Activated T-helper 2 cell treated with anti-CD3 and anti-CD28 coated beads, Interferon-gamma antibody, Interleukin-2, Interleukin-4, amounts not matched to agents 10 μg/mL and 5 μg/mL and 100 μg/mL, durations not matched to agents 14 hours and 24 hours and 36 hours (primary cell): ENCODE measurements at places on chromosomes 6 and 20.
A peak's percentile ranks its signal among the peaks of the same experiment; 100 is the strongest.

DNA sequence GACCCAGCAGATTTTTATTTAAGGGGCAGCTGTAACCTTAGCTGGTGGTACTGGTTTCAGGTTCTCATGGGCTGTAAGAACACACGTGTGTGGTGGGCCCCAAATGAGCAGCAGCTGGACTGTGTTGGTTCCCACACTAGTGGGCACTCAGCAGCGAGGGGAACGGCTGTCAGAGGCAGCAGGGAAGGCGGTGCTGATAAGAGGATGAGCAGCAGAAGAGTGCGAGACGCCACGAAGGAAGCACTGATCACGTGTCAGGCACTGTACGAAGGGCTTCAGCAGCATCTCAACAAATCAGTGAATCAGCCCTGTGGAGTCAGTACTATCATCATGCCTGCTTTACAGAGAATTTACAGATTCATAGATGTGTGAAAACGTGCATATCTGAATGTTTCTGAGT lies 41.0 kb upstream of the EMILIN3 start:
- no peak for DNase-seq

DNA sequence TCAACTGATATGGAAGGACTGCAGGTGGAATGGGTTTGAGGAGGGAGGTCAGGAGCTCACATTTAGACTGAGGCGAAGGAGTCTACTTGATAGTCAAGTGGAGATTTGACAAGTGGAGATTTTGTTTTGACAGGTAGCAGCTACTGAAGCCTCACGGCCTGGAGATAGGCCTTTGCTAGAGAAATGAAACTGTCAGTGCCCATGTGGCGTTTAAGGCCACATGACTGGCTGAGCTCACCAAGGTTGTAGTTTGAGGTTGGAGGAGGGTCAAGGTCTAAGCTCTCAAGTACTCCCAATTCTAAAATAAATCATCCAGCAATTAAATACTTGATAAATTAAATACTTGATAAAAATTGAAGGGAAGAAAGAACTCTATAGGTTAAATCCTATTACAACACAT lies 80.1 kb upstream of the C6orf118 start:
- no peak for DNase-seq

DNA sequence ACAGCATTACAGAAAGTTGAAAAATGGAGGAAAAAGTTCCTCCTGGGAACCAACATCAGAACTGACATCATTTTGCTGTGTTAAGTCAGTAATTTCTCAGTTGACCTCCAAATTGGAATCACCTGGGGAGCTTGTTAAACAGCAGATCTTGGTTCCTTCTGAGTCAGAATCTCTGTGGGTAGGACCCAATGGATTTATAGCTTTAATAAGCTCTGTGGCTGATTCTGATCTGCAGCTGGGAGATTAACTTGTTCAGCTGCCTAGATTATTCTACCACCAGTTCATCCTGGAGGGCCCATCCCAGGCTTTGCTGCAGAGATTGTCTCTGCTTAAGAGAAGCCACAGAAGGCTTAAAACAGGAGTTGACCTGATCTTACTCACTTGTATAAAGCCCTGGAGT lies 90.7 kb upstream of the POPDC3 start:
- no peak for DNase-seq

- no peak for DNase-seq
These were observed 2.5 kb downstream of the OVOL2 start for GRCh38 chr20:18055261-18055660.

GRCh38 chr6:158040804-158041347 lies 59.2 kb downstream of the SYNJ2 start:
- no peak for DNase-seq

- no peak for DNase-seq
These were observed 191.6 kb downstream of the DST start for GRCh38 chr6:56450882-56451739.

DNA sequence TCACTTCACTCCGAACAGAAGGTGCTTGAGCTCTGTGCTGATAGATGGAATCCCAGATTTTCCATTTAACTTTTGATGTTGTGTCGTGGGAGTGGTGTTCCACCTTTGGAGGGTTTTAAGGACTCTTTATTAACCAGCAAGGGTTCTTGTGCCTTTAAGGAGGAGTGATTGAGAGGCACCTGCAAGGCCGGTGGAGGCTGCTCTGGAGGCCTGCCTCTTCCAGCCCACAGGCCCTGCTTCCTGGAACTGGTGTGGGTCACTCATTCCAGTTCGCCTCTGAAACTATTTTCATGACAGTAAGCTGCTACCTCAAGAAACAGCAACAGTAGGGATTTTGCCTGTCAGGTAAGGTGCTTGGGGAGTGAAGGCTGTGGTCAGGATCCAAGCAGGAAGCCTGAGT lies 58.8 kb upstream of the APCDD1L start:
- no peak for DNase-seq

DNA sequence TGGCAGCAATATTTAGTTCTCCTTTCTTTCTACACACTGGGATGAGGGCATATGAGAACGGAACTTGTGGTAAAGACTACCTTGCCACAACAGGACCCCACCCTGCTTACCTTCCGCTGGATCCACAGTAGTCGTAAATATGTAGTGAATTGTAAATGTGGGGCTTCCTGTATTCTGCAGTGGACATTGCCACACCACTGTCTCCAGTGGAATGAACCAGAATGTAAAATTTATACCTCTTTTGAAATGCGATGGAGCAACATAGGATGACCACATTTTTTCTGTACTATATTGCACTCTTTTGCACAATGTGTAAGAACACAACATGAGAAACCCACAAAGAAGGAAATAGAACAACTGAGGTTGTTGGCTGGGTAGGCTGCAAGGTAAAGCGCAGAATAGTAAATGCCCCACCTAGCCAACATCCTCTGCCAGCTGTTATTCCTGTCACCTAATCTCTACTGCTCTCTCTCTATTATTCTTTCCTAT lies 16.1 kb upstream of the RIPOR2 start:
- peak; percentile 51 for DNase-seq

DNA sequence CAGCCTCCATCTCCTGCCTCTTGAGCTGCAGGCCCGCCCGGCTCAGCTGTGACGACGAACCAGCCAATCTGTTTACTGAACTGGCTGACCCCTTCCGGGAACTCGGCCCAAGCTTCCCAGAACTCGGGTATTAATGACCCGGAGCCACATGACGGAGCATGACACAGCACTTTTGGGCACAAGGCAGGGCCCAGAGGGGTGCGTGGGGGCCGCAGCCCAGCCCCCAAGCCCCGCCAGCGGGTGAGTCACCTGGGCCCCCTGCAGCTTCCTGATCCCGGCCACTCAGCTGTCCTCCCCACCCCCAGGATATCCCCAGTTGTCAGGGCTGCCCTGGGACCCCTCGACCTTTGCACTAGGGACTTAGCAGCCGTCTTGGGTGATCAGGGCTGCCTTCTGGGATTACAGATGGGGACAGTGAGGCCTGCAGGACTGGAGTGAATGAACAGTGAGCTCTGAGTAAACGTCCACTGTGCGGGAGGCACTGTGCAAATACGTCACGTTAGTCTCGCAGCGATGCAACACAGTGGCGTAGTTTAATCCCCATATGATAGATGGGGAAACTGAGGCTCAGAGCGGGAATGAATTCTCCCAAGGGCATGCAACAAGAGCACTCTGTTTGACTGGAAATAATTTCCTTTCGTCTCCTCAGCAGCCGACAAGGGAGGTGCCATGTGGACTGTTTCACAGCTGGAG lies 102.1 kb downstream of the CEBPB start:
- no peak for DNase-seq

DNA sequence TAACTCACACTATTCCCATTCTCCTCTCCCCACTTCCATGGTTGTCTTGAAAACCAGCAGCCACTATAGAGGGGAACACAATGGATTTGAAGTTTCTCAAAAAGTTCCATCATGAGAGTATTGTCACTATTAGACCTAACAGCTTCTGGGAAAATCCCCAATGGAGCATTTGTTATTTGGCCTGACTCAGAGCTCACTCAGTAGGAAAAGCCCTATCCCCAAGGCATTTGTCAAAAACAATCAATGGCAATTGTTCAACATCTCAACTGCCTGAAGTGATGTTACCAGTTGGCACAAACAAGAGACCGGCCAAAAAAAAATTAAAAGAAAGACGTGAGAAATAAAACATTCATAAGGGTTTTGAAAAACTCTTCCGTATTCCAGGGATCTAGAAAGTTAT lies 98.8 kb downstream of the MYLK4 start:
- no peak for DNase-seq

- no peak for DNase-seq
These were observed 78.5 kb upstream of the FRMD1 start for GRCh38 chr6:168157272-168158212.

DNA sequence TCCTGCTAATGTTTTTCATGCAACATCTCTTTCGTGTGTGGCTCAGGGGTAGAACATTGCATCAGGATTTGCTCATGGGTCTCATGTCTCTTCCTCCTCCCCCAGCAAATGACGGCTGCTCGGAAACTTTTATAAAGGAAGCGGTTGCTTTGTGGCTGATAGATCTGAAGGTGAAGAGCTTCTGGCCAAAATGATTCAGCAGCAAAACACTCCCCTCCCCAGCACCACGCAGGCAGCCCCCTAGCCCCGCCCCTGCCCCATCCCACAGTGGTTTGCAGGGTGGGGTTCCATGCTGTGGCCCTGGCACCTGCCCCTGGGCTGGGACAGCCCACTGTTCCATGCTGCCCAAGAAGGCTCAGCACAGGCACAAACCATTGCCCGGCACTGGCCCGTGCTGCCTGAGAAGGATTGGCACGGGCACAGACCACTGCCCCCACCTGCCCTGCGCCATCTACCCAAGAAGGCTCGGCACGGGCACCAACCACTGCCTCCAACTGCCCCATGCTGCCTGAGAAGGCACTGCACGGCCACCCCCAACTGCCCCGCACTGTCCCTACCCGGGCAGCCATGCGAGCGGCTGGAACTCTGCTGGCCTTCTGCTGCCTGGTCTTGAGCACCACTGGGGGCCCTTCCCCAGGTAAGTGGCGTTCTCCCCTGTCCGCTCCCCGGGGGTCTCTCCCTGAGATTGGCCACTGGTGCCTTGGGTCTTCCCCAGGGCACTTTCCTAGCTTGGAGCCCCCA lies at the start of gene CST7:
CST7 (plus strand) TSS at position 331 of the 741 bp plus-strand sequence; CDS start at position 568, 237 bp downstream.
- peak; percentile 83 for DNase-seq

DNA sequence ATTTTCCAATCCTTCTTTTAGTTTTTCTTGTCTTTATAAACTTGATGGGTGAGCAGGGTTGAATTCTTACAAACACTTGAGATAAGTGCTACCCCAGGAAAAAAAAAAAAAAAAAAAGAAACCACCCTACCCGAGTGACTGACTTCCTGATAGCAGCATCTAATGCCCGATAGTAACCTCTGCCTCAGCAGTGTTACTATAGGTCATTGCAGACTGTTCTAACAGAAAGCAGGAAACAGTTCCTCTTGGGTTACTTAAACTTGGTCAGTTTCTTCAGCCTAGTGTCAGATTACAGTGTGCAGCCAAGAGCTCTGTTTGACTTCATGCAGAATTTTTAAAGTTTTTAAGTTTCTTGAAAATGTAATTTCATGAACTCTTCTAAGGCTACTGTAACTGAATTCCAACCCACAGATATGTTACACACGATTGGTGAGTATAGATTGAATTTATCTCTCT lies 2.1 kb downstream of the MYLIP start:
- peak; percentile 45 for DNase-seq

GRCh38 chr6:21051777-21052176 lies 517.5 kb downstream of the CDKAL1 start:
- no peak for DNase-seq

DNA sequence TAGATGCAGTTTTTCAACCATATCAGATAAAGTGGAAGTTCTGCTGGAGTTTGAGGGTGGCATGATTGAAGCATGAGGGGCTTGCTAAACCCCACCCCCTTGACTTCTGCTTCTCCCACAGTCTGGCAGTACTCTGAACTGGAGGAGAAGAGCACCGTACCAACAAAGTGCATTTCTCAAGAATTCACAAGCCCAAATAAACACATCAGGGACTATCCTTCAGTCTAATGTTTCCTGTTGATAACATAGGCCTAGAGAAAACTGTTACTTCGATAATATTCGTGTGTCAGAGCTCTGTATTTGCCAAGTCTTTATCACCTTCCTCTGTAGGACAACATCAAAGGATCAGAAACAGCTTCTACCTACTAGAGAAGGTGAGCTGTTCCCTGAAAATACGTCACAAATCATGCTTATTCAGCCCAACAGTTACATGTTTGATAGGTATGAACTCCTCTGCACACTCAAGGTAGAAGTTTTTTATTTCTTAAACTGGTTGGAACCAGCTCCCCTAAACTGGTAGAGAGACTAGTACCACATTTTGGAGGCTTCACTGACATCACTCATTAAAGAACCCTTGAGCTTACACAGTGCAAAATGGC lies 153.2 kb upstream of the PRND start:
- DNase-seq = no peak

GRCh38 chr20:44715499-44716308 lies 535 bp downstream of the CCN5 start:
- no peak for DNase-seq

- no peak for DNase-seq
These were observed 111.3 kb downstream of the ZDHHC14 start for GRCh38 chr6:157492249-157492648.

DNA sequence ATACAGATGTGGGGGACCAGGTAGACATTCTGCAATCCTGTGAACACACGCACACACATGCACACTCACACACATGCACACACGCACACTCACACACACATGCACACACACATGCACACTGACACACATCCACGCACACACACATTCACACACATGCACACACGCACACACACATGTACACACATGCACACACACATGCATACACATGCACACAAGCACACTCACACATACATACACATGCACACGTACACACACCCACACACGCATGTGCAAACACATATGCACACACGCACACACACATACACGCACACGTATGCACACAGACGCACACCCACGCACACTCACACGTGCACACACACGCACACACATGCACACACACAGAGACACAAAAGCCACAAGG lies 14.3 kb upstream of the GGTLC1 start:
- DNase-seq = no peak

GRCh38 chr6:32943864-32944649 lies 3.2 kb upstream of the HLA-DMB start:
- peak; percentile 34 for DNase-seq

- no peak for DNase-seq
These were observed 137.7 kb downstream of the TRIM27 start for GRCh38 chr6:28785962-28786679.

DNA sequence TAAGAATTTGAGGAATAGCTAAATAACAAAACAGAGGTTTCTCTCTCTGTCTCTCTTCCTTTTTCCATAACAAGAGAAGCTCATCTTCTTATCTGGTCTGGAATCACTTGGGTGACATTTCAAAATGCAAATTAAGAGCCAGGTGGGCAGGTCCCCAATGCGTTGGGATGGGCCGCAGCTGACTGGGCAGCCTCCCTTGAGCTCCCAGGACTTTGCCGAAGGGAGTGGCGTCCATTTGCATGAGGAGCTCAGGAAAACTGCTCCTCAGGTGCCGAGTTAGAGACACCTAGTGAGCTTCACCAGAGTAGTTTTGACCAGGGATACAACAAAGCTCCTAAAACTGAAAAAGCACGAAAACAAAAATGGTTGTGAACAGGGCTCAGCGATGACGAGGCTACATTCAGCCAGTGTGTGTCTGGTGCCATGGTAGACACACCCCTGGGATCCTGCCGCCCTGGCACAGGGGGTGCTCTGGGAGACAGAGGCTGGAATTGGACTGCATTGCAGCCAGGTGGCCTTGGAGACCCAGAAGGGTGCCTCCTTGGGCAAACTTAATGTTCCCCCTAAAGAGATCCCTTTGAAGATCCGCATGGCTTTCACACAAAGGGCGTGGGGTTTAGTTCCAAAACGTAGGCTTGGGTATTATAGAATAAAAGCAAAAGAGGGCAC lies 13.5 kb upstream of the SERPINB6 start:
- DNase-seq = no peak
